ENCODE measurements at places on chromosomes 2 and 18. TPM values are rescaled to one million over a fixed set of nuclear protein-coding genes. Genes with fewer than 3 reads are reported as not detected.
A peak's percentile ranks its signal among the peaks of the same experiment; 100 is the strongest.

Gene FZD7
- 36.1 TPM for total RNA-seq

Gene RPRM
- 76.3 TPM for total RNA-seq

GRCh38 chr2:62309465-62310091, 113.7 kb downstream of the B3GNT2 start:
- peak; percentile 20 for ATAC-seq

GRCh38 chr2:24915175-24915574, 4.9 kb downstream of the ADCY3 start:
- no peak for ATAC-seq

- no peak for ATAC-seq
Observed at GRCh38 chr2:40511661-40512213, 59.8 kb upstream of the SLC8A1 start.

- ATAC-seq, result no peak
Observed at GRCh38 chr2:85106489-85107180, 26.6 kb upstream of the TCF7L1 start.

- ATAC-seq, result no peak
Observed at GRCh38 chr18:49997558-49997957, 184.2 kb upstream of the ACAA2 start.

GRCh38 chr2:68715353-68716041, 19.1 kb upstream of the ARHGAP25 start:
- peak; percentile 99 for ATAC-seq

GRCh38 chr2:224930124-224930523, 112.1 kb downstream of the DOCK10 start:
- ATAC-seq, result no peak

DNA sequence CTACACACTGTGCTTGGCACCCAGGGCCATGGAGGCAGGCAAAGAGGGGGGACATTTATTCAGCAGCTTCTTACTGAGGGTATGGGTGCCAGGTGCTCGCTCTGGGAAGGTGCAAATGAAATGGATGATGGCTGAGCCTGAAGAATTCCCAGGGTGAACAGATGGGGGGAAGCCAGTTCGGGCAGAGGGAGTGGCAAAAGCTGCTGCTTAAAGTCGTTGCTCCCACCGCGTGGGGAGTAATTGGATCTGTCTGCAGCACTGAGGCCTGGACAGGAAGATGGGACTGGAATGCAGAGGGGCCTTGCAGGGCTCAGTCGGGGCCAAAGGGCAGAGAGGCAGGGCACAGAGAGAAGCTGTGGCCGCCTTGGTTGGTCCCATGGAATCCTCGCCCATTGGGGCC, 51.2 kb downstream of the NEDD4L start:
- no peak for ATAC-seq
